Caco-2 (cell line): ENCODE measurements at places on chromosomes 1 and 21. TPM values are rescaled to one million over a fixed set of nuclear protein-coding genes. Genes with fewer than 3 reads are reported as not detected.

DNA sequence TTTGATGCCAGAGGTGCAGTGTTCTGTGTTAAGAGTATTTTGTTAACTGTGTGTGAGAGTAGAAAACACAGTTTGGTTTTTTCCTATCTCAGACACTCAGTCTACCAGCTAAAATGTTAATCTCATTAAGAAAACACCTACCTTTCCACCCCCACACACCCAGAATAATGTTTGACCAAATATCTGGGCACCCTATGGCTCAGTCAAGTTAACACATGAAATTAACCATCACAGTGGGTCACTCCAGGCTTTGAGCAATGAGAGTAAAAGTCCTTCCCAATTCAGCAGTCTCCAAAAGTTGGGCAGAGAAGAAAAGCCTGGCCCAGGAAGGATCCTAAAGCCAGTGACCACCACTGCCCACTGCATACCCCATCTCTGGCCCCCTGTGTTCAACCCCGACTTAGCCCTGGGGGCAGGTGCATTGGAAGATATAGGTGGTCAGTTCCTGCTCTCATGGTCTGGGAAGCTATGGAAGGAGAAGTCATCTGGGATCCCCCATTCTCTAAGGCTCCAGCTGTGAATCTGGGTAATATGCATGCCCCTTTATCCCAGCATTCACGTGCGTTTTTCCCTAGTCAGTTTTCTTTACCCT is 50.2 kb upstream of the CSF3R start:
- no peak for DNase-seq

DNA sequence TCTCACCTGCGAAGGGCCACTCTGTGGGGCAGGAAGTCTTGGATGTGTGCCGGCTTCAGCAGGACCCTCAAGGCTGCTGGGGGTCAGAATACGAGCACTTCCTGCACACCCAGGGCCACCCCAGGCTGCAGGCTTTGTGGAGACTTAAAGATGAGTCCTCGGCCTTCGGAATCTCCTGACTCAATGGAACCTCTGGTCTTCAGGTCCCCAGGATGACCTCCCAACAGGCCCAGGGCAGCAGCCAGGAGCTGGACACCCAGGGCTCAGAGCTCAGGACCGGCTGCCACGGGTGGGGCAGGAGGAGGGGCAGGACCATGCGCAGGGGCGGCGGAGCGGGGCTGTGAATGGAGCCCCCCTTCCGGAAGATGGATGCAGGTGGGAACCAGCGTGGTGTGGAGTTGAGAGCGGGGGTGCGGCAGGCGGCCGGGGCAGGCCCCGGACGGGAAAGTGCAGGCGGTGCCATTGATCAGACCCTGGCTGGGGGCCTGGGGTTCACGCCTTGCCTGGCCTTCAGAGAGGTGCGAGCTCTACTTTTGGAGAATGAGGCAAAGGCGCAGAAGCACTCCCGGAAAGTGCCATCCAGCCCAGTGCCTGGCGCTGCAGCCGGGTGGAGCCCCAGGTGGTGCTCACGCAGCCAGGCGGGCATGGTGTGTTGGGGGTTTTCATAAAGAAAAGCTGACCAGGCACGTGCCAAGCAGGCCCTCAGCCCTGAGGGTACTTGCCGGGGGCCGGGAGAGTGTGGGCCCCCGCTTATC is 10.4 kb downstream of the COL18A1 start:
- DNase-seq = no peak

GRCh38 chr1:185695299-185695698 is 38.9 kb upstream of the HMCN1 start:
- DNase-seq = no peak

Gene C8A
- not detected in 2 replicates for total RNA-seq

Gene VAMP4
- 4.3 and 4.9 TPM in 2 replicates for total RNA-seq

Gene HAO2
- 0.27 and 0.39 TPM in 2 replicates for total RNA-seq

Gene PLA2G2F
- total RNA-seq = not detected in 2 replicates
